Gastroesophageal sphincter (tissue), 4 donors: ENCODE measurements at places on chromosomes 1 and 21.
A peak's percentile ranks its signal among the peaks of the same experiment; 100 is the strongest.

DNA sequence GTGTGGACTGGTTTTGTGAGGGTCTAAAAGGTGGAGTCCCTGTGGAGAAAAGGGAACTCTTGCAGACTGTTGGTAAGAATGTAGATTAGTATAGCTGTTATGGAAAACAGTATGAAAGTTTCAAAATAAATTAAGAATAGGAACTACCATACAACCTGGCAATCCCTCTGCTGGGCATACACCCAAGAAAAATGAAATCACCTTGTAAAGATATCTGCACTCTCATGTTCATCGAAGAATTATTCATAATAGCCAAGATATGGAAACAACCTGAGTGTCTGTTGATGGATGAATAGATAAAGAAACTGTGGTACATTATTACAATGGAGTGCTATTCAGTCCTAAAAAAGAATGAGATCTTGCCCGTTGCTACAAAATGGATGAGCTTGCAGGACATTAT, 109.6 kb downstream of the TBX19 start:
- ATAC-seq = no peak

DNA sequence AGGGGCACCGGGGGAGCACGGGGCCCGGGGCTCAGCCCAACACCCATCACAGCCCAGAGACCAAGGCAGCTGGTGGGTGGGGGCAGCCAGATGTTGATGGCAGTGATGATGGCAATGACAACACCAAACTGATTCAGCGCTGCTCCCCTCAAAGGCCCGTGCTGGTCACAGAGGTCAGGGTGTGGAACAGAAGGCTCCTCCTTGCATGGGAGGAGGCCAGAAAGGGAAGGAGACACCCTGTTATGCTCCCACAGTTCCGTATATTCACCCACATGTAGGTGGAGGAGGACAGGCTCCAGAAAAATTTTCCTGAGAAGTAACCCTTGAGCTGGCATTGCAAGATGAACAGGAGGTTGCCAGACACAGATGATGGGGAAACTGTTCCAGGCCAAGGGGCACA, 414 bp downstream of the GUCA2B start:
- no peak for ATAC-seq

DNA sequence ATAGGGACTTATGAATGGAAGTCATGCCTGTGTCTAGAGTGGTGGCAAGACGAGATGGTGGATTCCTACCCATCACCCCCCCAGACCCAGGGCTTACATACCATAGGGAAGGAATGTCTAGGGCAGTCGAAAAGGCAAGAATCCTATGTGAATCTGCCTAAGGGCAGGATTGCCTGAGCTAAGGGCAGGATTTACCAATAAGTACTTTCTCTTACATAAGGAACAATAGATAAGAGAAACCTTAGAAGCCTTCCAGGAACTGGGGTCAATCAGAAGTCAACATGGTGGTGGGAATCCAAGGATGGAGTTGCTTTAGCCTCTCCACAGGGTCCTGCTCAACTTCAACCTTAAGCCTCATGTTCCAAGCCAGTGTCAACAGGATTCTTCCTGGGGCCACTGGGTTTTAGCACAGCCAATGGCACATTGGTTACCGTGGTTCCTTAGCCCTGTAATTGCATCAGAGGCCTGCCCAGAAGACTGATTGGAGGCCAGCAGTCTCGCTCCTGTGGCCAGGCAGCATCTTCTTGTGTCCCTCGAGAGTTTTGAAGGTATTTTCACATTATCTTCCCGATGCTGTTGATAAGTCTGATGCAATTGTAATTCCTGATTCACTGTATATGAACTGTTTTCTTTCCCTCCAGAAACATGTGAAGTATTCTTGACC, 20.7 kb downstream of the BACE2 start:
- no peak for ATAC-seq

GRCh38 chr1:56688522-56689026, 43.5 kb downstream of the PRKAA2 start:
- no peak for ATAC-seq

- peak; percentile 43 for ATAC-seq
Observed at GRCh38 chr1:66624412-66625060, 90.6 kb downstream of the SGIP1 start.

GRCh38 chr1:213138391-213138790, 87.3 kb downstream of the RPS6KC1 start:
- ATAC-seq = no peak

DNA sequence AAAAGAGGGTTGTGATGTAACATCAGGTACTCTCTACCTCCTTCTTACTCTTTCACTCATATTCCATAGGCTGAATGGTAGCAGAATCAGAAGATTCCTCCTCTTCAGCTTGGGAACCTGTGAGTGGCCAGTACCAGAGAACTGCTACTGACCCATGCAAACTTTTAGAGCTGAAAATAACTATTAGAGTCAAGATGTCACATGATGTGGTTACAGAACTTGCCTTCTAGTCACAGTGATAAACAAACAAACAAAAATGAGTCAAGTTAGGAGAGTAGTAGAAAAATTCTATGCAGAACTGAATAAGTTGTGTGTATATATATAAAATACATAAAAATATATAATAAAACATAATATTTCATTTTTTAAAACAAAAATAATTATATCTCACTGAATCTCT, 47.6 kb upstream of the RGS1 start:
- no peak for ATAC-seq

DNA sequence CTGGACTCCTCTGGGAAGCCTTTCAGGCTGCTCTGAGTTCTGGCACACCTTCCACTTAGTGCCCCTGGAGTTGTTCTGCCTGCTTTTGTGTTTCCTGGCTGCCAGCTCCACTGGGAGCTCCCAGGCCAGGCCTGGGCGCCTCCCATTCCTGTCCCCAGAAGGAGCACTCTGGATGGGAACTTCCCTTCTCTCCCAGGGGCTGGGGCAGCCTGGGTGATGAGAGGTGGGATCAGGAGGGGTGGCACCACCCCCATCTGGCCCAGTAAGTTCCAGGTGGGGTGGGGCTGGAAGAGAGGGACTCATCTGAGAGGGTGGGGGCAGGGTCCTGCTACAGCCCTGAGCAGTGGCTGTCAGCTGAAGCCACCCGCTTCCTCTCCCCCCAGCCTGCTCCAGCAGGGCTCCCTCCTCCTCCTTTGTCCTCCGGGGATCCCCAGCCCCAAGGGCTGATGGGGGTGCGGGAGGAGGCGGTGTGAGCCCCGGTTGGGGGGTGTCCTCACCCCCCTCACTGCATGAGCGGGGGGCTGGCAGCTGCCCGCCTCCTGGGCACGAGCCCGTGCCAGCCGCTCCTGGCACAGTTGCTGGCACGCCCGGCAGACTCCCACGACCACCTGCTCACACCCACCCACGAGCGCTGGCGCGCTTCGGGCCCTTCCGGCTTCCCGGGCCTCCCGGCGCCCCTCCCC, 4.7 kb downstream of the FOXO6 start:
- no peak for ATAC-seq

DNA sequence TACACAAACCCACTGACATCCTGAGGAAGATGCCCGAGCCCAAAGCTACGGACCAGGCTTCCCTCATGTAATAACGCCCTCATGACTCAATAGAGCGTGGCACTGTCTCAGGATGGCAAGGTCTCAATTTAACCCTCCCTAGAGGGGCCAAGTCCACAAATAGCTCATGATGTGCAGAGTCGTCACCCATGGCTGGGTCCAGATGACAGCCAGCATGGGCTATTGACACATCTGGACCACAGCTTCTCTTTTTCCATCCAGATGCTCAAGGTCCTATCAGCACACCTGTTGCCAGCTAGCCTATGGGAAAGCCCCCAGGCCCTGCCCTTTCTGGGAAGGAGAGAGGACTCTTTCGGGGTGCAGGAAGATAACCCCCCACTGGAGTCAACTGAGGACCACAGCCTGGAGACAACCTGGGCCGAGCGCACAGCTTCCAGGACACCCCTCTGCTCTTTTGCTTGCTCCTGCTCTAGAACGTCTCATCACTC, 2.8 kb downstream of the LAPTM5 start:
- ATAC-seq = no peak

DNA sequence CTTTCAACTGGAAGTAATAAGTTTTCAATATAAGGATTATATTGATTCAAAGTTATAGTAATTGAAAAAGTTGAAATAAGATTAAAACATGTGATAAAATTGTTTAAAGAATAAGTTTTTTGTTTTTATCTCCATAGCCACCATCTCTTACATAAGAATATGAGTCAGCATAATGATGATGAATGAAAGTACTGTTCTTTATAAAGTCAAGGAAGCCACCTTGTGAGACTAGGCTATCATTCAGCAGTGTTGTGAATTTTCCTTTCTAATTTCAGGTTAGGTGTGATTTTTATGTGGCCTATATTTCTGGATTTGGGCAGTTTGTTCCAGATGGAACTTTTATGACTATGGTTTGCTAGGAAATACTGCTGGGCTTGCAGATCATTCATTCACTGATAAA, 22.4 kb upstream of the ASB17 start:
- ATAC-seq = no peak

DNA sequence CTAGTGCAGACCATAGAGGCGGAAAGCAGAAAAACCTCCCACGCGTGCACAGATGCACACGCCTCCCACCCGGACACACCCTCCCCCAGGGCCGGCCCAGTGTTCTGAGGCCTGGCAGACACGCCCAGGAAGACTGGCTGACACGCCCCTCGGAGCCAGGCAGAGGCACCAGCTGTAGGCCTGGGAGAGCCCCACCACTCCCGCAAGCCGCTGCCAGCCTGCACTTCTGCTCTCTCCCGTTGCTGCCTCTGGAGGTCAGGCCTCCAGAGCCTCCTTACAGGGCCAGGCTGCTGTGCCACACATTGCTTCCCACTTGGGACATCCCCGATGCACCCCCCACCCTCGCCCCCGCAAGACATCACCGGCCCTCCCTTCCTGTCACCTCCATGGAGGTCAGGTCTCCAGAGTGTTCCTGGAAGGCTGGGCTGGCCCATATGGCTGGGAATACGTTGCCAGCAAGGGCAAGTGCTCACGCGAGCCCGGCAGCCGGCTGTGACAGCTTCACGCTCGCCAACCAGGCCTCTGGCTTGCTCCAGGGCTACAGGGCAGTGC, 40.4 kb downstream of the CASZ1 start:
- ATAC-seq = peak; percentile 63

GRCh38 chr21:37220433-37220980, 46.6 kb downstream of the VPS26C start:
- peak; percentile 45 for ATAC-seq

GRCh38 chr1:12775443-12775842, 1.9 kb downstream of the PRAMEF12 start:
- ATAC-seq = no peak

GRCh38 chr1:205629751-205630150, 2.1 kb downstream of the ELK4 start:
- ATAC-seq = no peak

DNA sequence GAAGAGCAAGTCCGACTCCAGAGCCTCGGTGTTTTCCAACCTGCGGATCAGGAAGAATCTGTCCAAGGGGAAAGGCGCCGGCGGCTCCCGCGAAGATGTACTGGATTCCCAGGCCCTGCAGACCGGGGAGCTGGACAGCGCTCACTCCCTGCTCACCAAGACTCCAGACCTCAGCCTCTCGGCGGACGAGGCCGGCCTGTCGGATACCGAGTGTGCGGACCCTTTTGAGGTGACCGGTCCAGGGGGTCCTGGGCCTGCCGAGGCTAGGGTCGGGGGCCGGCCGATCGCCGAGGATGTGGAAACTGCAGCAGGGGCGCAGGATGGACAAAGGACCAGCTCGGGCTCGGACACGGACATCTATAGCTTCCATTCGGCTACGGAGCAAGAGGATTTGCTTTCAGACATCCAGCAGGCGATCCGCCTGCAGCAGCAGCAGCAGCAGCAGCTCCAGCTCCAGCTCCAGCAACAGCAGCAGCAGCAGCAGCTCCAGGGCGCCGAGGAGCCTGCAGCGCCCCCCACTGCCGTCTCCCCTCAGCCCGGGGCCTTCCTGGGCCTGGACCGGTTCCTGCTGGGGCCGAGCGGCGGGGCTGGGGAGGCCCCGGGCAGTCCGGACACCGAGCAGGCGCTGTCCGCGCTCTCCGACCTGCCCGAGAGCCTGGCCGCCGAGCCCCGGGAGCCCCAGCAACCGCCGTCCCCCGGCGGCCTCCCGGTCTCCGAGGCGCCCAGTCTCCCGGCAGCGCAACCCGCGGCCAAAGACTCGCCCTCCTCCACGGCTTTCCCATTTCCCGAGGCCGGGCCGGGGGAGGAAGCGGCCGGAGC, 827 bp downstream of the FMN2 start:
- peak; percentile 69 for ATAC-seq

DNA sequence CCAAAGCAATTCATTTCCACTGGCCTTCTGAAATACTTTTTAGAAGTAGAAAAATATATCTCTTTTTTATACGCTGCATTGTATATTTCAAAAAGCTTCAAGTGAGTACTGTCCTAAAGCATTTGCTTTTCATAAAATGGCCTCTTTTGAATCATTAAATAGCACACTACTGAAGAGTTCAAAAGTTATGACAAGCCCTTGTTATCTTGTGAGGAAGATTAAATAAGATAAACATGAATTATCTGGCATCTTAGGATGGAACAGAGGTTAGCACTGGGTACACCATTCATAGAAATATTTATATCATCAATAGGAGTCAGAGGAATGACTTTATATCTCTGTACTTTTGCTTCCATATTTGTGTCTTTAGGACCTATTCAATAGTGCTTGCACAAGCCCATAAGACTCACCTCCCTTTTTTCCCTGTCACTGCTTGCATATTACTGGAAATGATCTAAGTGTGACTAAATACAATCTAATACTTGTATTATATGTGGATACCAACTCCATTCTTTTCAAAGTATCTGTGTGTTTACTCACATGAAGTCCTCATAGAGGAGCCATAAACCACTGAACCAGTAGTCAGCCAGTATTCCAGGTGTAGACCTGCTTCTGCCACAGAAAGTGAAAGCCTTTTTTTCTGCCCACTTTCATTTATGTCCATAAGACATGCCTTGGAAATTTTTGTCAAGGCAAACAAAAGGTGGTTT, 274.2 kb upstream of the C1orf105 start:
- ATAC-seq = no peak

GRCh38 chr21:42542596-42542995, 28.9 kb downstream of the SLC37A1 start:
- ATAC-seq = no peak

- no peak for ATAC-seq
Observed at GRCh38 chr1:59142311-59143132, 154.4 kb upstream of the FGGY start.

DNA sequence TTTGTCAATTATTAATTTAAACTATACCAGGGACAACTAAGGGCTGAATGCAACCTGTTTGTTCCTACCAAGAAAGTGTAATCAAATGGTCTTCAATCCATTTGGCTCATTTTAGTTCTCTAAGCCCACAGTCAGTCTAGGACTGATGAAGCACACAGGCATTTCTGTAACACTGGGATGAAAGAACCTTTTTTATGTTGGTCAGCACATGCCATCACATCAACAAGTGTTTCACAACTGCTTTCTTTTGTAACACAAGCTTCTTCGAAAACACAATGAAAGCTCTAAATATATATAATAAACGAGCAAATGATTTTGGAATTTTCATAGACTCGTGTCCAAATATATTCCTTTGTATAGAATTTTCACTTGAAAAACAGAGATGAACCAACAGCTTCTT, 28.8 kb downstream of the HEATR1 start:
- no peak for ATAC-seq

DNA sequence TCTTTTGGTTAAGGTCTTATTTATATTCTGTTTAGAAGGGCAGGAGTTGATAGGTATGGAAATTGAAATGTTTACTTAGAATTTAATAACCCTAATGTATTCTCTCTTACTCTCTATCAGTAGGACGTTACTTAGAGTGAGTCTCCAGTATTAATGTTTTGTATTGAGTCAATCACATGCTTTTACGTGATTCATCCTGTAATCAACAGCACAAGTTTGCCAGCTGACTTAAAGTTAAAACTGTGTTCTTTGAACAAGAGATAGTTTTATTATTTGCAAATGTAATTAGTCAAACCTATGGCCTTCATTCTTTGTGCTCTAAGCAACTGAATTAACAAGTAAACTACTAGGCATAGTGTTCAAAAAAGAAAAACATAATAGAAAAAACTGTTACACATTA, 57.3 kb downstream of the PKN2 start:
- ATAC-seq = no peak
